Anterior cingulate cortex (tissue), 58 donors: ENCODE measurements at places on chromosomes 2 and 18.

DNA sequence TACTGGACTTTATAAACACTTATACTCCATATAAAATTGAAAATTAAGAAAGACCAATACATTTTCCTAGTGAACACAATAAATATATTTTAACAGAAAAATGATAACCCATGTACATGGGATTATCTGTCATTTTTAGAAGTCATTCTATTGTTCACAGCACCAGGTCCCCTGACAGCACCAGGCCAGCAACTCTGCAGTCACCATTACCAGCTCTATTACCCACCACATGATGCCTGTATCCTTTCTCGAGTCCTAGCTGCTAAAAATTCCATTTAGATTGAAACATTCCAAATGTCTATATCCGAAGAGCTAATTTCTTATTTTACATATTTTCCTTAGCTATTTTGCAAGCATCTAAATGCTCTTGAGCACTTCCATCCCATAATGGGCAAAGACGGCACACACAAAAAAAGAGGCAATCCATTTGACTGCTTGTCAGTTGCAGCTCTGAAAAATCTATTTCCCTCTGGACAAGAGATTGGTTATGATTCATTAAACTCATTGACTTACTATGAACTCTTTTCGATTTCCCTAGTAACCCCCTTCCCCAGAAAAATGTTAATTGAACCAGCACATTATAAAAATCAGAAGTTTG lies 336.9 kb downstream of the RIT2 start:
- DNase-seq: no peak

GRCh38 chr2:79994161-79994560 lies 310.4 kb downstream of the LRRTM1 start:
- no peak for DNase-seq

GRCh38 chr2:128293426-128293755 lies 25.3 kb downstream of the HS6ST1 start:
- no peak for DNase-seq

GRCh38 chr2:147122944-147123343 lies 721.9 kb upstream of the ACVR2A start:
- no peak for DNase-seq

DNA sequence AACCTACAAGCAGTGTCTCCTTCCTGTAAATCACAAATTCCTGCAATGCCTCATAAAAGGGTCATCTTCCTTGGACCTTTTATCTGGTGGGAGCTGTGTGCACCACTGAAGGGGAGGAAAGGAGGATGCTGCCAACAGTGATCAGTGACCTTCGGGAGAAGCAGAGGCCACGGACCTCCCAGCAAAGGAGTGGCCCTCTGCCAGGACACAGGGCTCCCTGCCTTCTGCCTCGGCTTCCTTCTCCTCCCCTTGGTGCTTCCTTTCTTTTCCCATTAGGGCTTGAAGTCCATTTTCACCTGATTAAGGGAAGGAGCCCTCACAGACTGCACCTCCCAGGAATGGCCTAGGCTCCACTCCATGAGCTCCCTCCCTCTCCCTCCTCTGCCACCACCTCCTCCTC lies 85.3 kb upstream of the ITGA6 start:
- DNase-seq: no peak
